ENCODE measurements at places on chromosomes 13 and 19.

DNA sequence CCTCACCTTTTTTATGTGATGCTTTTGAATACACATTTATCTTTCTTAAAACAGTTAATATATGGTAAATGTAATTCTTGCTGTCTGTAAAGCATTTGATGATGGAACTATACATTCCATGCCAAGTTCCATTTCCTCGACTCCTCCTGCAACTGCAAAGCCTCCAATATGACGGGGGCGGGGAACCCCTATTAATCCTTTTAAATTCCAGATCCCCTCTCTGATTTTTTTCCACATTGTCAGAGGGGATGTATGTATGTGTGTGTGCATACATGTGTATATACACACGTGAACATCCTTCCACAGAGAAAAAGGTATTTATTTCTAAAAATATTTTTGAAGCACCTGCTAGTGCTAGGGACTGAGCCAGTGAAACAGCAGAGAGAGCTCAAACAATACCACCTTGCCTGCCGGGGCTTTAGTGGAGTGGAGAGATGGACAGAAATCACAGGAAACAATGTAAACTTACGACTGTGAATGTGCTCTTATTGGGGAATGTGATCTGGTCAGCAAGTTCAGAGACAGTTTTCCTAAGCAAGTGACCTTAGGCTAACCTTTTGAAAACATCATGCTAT lies 25.3 kb upstream of the MAB21L1 start:
- H3K27me3 ChIP-seq = no peaks in the 10 kb centered on the region
- H3K27ac ChIP-seq = no peak overlapping the region
- no peak overlapping the region for H3K4me3 ChIP-seq
- no peaks in the 10 kb centered on the region for H3K36me3 ChIP-seq
- no peak for DNase-seq
- H3K4me1 ChIP-seq = no peaks in the 10 kb centered on the region

DNA sequence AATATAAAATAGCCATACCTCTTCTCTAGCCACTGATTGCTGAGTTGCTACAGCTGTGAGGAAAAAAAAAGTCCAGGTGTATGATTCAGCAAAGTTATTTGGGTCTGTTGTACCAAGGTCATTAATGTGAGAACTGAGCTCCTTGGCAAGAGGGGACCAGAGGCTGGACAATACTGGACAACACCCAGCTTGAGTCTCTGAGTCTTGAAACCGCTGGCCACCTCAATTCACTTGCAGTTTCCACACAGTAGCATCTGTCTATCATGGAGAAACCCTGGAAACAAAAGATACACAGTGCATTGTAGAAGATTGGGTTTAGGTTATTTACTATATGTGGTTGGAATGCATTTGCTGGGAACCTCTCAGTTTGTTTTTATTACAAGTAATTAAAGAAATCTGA lies 60.4 kb downstream of the WDFY2 start:
- H3K4me1 ChIP-seq = peaks cover 44% of the 10 kb centered on the region
- peak; percentile 42 for DNase-seq
- H3K36me3 ChIP-seq = peaks cover 5% of the 10 kb centered on the region
- H3K4me3 ChIP-seq = no peak overlapping the region
- peak overlapping the region; percentile 96 for H3K27ac ChIP-seq
- H3K27me3 ChIP-seq = no peaks in the 10 kb centered on the region

DNA sequence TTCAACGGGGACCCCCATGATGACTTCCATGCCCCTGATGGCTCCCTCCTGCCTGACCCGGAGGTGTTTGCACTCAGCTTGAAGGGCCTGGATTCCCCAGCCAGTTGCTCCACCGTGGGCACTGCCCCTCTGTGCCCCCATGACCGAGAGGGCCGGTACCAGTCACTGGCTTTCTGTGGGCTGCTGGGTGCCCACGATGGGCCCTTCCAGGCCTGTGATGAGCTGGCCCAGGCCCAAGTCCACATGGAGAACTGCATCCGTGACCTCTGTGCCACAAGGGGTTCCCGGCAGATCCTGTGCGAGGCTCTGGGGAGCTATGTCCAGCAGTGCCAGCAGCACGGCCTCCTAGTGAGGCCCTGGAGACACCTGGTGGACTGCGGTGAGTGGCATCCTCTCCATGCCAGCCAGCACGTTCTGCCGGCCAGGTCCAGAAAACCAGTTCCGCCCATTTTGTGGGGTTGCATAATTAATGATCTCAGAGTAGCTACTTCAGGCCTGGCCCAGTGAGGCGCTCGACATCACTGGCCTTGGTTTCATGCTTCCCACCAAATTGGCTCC lies 34.9 kb upstream of the FXYD3 start:
- no peaks in the 10 kb centered on the region for H3K4me1 ChIP-seq
- H3K27ac ChIP-seq = no peak overlapping the region
- H3K27me3 ChIP-seq = no peaks in the 10 kb centered on the region
- no peak overlapping the region for H3K4me3 ChIP-seq
- no peaks in the 10 kb centered on the region for H3K36me3 ChIP-seq
- DNase-seq = no peak

DNA sequence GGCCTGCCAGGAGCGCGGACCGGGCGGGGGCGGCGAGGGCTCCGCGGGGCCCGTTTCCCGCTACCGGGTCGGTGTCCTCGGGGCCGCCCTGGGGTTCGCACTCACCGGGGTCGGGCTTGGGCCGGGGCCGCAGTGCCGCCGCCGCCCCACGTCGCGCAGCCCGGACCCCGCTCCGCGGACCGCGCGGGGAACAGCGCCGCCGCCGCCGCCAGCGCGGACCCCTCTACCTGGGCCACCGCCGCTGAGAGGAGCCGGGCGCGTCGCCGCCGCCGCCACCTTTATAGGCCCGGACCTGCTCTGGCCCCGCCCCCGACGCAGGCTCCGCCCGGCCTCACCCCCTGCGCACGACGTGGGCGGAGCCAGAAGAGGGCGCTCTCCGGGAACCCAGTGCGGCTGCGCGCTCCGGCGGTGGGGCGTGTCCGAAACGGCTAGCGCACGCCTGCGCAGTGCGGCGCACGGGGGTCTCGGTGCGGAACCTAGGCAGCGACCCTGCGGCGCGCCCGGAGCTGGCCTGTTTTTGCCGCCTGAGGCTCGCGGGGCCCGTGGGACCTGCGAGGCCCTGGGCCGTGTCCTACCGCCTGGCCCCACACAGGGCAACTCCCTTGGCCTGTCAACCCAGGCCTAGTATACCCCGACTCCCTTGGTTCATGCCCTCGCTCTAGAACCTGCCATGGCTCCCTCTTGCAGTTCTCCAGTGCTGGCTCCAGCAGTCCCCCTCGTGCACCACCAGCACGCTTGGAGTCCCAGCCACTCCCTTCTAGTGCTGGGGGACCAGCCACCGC lies at the start of gene MKNK2:
MKNK2 (minus strand) TSS at position 254 of the 782 bp plus-strand sequence. CDS start 393 bp downstream, outside the sequence.
- peaks cover 40% of the 10 kb centered on the region for H3K4me1 ChIP-seq
- peak; percentile 89 for DNase-seq
- H3K36me3 ChIP-seq = peaks cover 12% of the 10 kb centered on the region
- peak within 1 kb of the TSS; percentile 45 for H3K27ac ChIP-seq

DNA sequence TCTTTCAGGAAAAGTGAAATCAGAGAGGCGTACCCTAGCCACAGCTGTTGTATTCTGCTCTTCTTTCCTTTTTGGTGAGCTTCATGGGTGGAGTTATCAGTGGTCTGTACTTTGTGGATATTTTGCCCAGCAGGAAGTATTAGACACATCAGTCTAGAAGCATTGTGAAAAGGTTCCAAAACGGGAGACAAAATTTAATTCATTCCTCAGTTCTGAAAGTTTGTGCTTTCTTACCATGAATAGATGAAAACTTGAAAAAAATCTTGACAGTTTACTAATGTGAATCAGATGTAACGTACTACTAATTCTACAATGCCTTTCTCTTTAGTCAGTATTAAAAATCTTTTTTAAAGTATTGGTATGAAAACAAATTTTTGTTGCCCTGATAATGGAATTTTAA lies 116.8 kb downstream of the DNAJC3 start:
- no peak for DNase-seq
- peaks cover 9% of the 10 kb centered on the region for H3K4me1 ChIP-seq
- H3K36me3 ChIP-seq = peaks cover 28% of the 10 kb centered on the region
- H3K27me3 ChIP-seq = no peaks in the 10 kb centered on the region

GRCh38 chr19:15253513-15253912 lies 21.3 kb upstream of the EPHX3 start:
- no peak overlapping the region for H3K27ac ChIP-seq
- peaks cover 51% of the 10 kb centered on the region for H3K4me1 ChIP-seq
- no peaks in the 10 kb centered on the region for H3K27me3 ChIP-seq

GRCh38 chr13:43986421-43986981 lies 106.8 kb downstream of the LACC1 start:
- no peaks in the 10 kb centered on the region for H3K36me3 ChIP-seq
- H3K4me3 ChIP-seq = no peak overlapping the region
- no peaks in the 10 kb centered on the region for H3K27me3 ChIP-seq
- H3K4me1 ChIP-seq = no peaks in the 10 kb centered on the region
- no peak for DNase-seq
- no peak overlapping the region for H3K27ac ChIP-seq

- no peaks in the 10 kb centered on the region for H3K36me3 ChIP-seq
- H3K4me1 ChIP-seq = no peaks in the 10 kb centered on the region
- no peak for DNase-seq
- H3K27ac ChIP-seq = no peak overlapping the region
- H3K27me3 ChIP-seq = no peaks in the 10 kb centered on the region
Measured at GRCh38 chr13:50255639-50256038, 240.4 kb downstream of the KCNRG start.

DNA sequence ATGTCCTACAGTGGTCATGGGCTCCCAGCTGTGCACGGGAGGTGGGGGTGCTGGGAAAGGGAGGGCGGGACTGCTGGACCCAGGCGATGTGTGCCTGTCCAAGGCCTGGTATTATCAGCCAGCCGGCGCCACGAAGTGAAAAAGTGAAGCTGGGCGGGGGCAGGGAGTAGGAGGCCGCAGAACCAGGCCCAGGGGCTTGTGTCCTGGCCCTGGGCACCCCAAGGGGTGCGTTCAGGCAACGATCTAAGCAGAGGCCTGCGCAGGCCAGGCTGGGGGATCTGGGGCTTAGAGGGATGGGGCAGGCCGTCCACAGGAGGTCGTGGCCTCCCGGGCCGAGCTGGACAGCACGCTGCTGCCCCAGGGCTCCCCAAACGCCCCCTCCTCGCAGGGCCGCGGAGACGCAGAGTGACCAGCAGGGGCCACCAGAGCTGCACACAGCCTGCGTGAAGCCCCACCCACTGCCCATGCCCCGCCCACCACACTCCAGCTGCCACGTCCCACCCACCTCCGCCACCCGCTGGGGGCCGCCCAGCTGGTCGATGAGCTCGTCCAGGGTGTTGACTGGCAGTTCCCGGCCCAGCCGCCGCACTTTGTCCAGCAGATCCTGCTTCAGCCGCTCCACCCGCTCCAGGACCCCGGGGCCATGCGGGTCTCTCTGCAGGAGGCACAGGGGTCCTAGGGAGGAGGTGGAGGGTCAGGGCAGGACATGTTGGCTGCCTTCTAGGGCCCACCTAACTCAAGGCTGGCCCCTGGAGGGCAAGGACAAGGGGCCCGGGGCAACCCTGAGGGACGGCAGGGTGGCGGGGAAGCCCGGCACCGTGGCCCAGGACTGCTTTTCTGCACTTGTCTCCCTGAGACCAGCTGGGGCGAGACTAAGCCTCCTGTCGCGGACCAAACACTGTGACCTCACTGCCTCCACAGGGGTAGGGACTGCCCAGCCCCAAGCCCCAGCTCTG lies 9.5 kb downstream of the GPX4 start:
- no peaks in the 10 kb centered on the region for H3K27me3 ChIP-seq
- DNase-seq = peak; percentile 98
- H3K4me3 ChIP-seq = no peak overlapping the region
- H3K27ac ChIP-seq = no peak overlapping the region
- H3K4me1 ChIP-seq = peaks cover 16% of the 10 kb centered on the region
- peaks cover 85% of the 10 kb centered on the region for H3K36me3 ChIP-seq

- no peak overlapping the region for H3K4me3 ChIP-seq
- H3K4me1 ChIP-seq = peaks cover 45% of the 10 kb centered on the region
- peak overlapping the region; percentile 93 for H3K27ac ChIP-seq
- peak; percentile 78 for DNase-seq
Measured at GRCh38 chr13:44758630-44759383, 182.7 kb upstream of the TSC22D1 start.

DNA sequence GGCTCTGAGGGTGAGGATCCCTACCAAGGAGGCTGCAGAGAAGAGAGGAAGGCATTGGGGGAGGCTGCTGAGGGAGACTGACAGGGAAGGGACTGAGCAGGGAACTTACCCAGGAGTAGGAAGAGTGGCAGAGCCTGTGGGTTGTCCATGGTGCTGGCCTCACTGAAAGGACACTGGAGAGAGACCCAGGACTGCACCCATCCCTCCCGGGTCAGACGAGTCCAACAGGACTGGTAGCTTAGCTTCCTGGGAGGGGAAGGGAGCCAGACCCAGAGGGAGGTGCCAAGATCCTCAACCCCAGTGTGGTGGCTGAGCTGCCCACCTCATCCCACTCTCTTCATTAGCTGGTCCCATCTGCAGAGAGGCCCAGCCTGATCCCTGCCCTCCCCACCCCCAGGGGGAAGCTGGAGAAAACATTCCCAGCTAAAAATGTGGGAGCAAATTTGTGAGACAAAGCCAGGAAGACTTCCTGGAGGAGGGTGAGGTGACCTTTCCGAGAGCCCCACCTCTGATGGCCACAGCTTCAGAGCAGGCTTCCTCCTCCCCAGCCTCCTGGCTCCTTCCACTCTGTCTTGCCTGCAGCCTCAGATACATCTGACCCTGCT lies at the start of gene VSIG10L:
VSIG10L (minus strand) TSS at position 164 of the 605 bp plus-strand sequence; CDS start at position 149, 15 bp downstream.
- no peak within 1 kb of the TSS for H3K4me3 ChIP-seq
- H3K36me3 ChIP-seq = 0 out of 2 replicates have a peak, but pooled peaks cover 3% of the 10 kb centered on the region
- DNase-seq = no peak
- peaks cover 8% of the 10 kb centered on the region for H3K27me3 ChIP-seq
- H3K27ac ChIP-seq = no peak within 1 kb of the TSS

DNA sequence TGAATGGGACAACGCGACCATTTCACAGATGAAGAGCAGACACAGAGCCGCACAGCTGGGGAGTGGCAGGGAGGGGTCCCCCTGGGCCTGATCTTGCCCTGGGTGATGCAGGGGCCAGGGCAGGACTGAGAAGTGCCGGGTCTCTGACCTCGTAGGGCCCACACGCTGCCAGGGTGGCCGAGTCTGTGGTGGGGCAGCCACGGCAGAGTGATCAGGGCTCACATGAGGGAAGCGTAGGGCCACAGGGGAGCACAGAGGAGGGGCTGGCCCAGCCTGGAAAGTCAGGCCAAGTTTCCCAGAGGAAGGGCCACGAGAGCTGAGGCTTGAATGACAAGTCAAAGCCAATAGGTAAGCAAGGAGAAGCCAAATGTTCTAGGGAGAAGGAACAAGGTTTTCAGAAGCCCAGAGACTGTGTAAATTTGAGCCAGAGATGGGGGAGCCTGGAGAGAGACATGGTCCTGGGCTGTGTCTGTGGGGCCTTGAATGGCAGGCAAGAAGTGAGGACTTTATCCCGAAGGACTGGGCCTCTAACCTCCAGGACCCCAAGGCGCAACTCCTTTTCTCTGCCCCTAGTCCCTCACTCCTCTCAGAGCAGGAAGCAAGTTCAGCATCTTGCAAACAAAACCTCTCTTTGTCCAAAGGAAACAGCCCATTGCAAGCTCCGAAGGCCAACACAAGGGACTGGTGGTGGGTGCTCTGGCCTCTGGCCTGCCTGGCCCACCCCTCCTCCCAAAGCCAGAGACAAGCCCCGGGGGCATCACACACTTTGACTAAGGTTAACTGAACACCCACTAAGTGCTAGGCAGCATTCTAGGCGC lies 31.7 kb upstream of the FXYD3 start:
- no peaks in the 10 kb centered on the region for H3K36me3 ChIP-seq
- H3K27me3 ChIP-seq = no peaks in the 10 kb centered on the region
- no peak for DNase-seq
- H3K4me3 ChIP-seq = no peak overlapping the region
- H3K4me1 ChIP-seq = peaks cover 12% of the 10 kb centered on the region

GRCh38 chr13:45974500-45974899 lies 78.0 kb downstream of the ZC3H13 start:
- H3K27ac ChIP-seq = no peak overlapping the region
- H3K27me3 ChIP-seq = no peaks in the 10 kb centered on the region
- H3K36me3 ChIP-seq = peaks cover 36% of the 10 kb centered on the region
- no peaks in the 10 kb centered on the region for H3K4me1 ChIP-seq
- no peak for DNase-seq
